Hypothalamus (tissue), 51 donors: ENCODE measurements at places on chromosomes 3 and 15.

GRCh38 chr15:52161406-52161966 is 29.7 kb downstream of the GNB5 start:
- DNase-seq: no peak

- DNase-seq: no peak
Measured at GRCh38 chr3:27914199-27914598, 192.1 kb upstream of the EOMES start.

- no peak for DNase-seq
Measured at GRCh38 chr15:46786590-46787285, 930.6 kb upstream of the SEMA6D start.

GRCh38 chr3:101036213-101036618 is 43.0 kb upstream of the ABI3BP start:
- DNase-seq: no peak

DNA sequence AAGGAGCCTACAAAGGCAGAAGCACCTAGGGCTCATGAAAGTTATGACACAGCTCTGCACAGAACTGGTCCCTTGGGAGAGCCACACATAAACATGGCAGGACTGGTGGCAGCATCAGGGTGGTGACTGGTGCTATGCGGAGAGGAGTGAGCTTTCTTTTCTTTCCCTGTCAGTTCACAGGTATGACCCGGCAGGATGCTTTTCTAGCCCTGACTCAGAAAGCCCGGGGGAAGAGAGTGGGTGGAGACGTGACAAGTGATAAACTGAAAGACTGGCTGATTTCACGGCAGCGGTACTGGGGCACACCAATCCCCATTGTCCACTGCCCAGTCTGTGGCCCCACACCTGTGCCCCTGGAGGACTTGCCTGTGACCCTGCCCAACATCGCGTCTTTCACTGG is 103.0 kb downstream of the LARS2 start:
- no peak for DNase-seq

GRCh38 chr3:117692416-117692995 is 982.9 kb downstream of the TUSC7 start:
- DNase-seq: no peak

DNA sequence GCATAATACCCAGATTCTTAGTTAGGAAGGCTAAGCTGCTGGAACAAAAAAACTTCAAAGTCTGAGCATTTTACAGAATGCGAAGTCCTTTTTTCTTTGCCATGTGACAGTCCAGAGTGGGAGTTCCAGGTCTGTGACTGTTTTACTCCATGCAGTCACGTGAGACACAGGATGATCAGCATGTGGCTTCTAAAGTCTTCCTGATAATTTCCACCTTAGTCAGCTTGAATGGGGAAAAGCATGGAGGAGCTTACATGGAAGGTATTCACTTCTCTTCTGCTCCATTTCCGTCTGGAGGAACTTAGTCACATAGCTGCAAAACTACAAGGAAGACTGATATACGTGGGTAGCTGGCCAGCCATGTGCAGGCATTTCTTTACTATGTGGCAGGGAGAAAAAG is 1.7 kb downstream of the SNTN start:
- DNase-seq: no peak

- DNase-seq: no peak
Measured at GRCh38 chr3:187843654-187844053, 98.4 kb upstream of the BCL6 start.

DNA sequence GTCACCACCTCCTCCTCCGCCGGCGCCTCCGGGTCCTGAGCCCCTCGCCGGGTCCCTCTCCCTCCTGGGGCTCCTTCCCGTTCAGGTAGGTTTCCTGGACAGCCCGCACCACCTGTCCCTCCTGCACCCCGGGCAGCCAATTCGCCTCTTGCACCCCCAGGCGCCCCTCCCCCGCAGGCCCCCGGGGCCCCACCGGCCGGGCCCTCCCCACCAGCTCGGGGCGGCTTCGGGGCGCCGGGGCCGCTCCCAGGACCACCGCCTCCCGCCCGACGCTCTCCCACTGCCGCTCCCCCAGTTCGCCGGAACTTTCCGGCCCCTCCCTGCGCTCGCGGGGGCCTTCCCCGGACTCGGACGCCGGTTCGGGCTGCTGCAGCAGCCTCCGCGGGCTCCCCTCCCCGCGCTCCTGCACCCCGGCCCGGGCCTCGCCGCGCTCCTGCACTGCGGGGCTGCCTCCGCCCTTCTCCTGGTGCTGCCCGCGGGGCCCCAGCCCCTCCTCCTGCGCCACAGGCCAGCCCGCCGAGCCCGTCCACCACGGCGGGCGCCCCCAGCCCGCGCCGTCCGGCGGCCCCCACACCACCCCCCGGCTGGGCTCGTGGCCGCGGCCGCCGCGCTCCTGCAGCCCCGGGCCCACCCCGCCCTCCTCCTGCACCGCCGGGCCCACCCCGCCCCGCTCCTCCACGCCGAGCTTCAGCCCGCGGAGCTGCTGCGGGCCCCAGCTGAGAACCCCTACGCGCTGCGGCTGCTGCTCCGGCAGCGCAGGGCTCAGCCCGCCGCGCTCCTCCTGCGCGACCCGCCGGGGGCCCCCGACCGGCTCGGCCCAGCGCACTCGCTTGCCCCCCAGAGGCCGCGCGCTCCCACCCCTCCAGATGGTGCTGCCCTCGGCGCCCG is 587 bp upstream of the TNK2 start:
- DNase-seq: no peak

- DNase-seq: no peak
Measured at GRCh38 chr3:139388821-139389551, 461 bp downstream of the COPB2 start.

DNA sequence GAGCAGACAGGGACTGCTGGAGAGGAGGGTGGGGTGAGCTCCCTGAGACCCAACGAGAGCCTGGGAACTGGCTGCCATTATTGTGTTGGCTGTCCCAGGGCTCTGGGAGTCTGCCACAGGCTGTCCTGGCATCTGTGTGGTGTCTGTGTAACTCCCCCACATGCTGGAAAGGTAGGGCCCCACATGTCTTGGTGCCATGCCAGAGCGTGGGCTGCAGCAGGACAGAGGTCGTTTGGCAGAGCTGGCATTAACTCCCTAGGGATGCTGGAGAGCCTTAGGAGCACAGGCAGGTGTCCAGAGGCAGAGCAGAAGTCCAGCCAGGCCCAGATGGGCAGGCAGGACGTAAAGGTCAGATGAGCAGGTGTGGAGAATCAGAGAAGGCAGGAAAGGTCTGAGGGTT is 9.7 kb downstream of the TIMP4 start:
- DNase-seq: no peak

DNA sequence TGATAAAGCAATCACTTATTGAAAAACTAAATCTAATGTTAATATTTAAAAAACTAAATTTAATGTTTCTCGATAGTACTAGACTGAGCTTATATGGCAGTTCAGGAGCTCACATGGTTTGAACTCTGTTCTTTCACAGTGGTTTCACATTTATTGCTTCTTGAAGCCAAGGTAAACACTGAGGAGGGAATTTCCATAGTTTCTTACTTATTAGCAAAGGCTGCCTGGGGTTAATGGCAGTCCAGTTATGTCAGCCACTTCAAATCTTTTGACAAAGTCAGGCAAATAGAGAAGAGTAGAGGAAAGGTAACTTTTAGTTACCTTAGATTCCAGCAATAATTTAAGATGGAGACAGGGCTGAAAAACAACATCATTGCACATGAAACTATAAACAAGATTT is 831.5 kb downstream of the ROBO2 start:
- DNase-seq: no peak

DNA sequence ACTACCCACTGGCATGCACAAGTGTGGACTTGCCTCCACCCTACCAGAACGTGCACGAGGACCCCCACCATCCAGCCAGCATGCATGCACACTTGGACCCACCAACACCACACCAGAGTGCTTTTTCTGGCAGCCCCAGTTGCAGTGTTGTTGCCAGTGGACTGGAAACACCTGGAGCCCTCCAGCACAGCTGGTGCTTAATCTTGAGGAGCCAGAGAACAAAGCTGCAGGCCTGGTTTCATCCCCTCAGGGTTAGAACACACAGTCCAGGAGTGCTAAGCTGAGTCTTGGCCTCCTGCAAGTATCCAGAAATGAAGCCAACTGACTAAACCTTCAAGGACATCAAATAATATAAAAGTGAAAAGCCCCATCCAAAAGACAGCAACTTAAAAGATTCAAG is 888.0 kb downstream of the NTRK3 start:
- DNase-seq: no peak

GRCh38 chr15:72033285-72033684 is 84.7 kb downstream of the MYO9A start:
- no peak for DNase-seq

DNA sequence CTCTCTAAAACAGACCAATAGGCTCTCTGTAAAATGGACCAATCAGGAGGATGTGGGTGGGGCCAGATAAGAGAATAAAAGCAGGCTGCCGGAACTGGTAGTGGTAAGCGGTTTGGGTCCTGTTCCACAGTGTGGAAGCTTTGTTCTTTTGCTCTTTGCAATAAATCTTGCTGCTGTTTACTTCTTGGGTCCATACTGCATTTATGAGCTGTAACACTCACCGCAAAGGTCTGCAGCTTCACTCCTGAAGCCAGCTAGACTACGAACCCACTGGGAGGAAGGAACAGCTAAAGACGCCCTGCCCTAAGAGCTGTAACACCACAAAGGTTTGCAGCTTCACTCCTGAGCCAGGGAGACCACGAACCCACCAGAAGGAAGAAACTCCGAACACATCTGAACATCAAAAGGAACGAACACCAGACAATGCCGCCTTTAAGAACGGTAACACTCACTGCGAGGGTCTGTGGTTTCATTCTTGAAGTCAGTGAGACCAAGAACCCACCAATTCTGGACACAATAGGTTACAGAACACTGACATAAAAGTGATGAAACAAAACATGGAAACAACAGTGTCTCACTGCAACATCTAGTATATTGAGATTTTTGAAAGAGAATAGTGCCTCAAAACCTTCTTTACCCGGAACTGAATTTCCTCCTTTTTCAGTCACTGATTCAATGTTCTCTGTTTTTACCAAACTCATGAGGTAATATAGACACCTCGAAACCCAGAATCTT is 28.8 kb upstream of the PLSCR2 start:
- DNase-seq: no peak

GRCh38 chr3:197748597-197749314 is 927 bp upstream of the FYTTD1 start:
- DNase-seq: no peak

DNA sequence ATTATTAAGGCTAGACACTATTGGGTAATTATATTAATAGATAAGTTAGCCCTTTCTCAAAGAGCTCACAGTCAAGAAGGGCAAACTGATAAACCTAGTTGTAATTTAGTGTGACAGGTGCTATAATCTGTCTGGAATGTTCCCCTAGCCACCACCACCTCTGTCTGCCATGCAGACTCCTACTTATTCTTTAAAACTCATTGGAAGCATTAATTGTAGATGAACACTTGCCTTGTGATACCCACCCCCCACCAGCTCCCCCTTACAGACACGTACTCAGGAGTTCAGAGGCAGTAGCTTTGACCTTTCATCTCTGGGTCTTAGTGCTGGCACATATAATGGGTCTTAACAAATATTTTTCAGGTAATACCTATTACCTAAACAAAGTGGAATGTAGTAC is 195.9 kb downstream of the TP63 start:
- DNase-seq: no peak

DNA sequence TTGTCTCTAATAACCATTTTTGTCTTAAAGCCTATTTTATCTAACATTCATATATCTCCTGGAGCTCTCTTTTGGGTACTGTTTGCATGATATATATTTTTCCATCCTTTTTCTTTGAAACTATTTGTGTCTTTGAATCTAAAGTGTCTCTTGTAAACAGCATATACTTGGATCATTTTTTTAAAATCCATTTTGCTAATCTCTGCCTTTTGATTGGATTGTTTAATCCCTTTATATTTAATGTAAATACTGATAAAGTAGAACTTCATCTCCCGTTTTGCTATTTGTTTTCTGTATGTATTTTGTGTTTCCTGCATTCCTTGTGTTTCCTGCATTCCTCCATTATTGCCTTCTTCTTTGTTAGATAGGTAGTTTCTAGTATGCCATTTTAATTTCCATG is 31.4 kb downstream of the ACAA1 start:
- no peak for DNase-seq

- DNase-seq: no peak
Measured at GRCh38 chr3:25587094-25587493, 77.6 kb downstream of the TOP2B start.

DNA sequence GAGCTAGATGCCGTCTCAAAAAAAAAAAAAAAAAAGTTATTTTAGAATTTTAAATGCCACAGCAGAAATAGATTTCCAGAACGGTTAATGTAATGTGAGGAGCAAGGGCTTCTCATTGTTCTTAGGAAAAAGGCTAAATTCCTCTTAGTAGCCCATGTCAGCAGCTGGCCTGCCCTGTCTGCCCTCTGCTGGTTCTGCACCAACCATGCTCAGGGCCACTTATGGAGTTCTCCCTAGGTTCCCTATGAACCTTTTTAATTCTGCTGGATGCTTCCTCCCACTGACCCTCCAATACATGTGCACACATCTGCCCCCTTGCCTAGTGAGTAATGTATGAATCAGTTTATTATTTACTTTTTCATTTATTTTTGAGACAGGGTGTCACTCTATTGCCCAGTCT is 32.2 kb upstream of the DPPA4 start:
- no peak for DNase-seq

DNA sequence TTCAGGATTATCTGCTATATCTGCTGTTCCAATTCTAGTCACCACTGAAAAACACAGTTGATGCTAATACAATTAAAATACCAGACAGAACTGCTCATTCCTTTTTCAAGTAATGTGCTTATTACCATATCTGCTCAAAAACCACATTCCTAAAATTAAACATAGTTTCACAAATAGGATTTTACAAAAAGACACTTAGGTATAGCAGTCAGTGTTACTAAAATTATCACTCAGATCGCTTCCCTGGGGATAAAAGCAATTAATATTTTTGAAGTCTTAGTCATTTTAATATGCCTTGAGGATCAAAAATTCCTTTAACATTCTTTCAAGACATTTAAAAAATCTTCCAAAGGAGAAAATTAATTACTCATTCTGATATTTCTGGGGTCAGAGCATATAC is 71.5 kb downstream of the RAD18 start:
- DNase-seq: no peak

GRCh38 chr3:57135964-57136719 is 29.0 kb downstream of the IL17RD start:
- no peak for DNase-seq

DNA sequence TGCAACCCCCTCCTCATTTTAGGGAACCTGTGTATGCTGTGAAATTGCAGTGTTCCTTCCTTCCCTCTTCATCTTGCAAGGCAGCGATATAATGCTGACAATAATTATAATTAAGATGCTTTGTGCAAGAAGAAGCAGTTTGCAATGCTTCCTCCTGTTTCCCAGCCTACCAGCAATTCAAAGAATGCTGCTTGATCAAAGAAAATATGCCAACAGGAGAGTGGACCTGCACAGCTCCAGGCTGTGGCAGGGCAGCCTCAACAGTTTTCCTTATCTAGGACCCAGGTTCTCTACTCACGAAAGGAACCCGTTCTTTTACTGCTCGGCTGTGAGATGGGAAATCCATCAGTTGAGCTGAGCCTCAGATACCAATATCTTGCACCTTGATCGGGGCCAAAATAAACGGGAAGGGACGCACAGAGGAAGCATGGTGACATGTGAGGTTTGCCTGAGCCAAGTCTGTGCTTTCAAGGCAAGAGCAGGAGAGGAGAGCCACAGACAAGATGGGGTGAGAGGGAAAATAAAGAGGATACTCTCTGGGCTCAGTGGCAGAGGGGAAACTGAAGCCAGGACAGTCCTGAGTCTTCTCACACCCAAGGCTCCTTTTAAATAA is 22.6 kb upstream of the LRTM1 start:
- DNase-seq: no peak
